Hypothalamus (tissue), 51 donors: ENCODE measurements at places on chromosomes 5 and 9.

DNA sequence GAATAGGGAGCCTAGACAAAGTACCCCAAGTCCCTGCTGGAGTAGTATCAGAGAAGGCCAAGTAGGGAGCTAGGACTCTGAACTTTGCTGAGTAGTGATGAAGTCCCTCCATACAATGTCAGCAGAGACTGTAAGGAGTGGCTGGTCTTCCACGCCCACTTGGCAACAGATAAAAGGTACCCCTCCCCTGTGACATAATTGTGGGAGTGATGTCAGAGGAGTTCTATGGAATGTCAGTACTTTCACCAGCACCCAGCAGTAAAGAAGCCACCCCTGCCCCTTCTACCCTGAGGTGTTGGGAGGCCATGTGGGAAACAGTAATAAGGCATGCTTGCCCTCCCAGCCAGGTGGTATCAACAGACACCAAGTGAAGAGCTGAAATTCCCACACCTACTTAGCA, 143.9 kb downstream of the SLIT3 start:
- DNase-seq, result no peak

DNA sequence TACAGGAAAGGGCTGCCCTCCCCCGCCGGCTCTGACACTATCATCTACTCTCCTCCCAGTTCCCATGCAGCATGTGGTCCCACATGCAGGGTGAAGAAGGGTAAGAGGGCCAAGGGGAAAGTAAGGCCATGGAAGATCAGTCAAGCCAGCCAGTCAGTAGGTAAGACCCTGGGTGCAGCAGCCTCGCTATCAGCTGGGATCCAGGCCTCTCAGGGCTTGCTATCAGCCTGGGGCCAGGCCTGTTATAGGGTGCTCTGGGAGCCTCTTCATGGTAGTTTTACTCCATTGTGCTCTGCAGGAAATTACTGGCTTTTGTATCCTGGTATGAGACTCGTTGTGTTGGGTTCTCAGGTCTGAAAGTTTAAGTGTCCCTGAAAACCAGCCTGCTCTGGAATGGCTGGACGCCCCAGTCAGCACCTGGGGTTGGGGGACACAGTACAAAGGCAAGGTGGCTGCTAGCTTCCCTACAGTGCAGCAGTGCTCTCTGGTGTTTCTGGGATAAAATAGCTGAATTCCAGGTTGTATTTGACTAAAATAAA, 21.4 kb downstream of the SLC22A4 start:
- no peak for DNase-seq

GRCh38 chr9:3058409-3058808, 214.5 kb upstream of the PUM3 start:
- DNase-seq, result no peak

DNA sequence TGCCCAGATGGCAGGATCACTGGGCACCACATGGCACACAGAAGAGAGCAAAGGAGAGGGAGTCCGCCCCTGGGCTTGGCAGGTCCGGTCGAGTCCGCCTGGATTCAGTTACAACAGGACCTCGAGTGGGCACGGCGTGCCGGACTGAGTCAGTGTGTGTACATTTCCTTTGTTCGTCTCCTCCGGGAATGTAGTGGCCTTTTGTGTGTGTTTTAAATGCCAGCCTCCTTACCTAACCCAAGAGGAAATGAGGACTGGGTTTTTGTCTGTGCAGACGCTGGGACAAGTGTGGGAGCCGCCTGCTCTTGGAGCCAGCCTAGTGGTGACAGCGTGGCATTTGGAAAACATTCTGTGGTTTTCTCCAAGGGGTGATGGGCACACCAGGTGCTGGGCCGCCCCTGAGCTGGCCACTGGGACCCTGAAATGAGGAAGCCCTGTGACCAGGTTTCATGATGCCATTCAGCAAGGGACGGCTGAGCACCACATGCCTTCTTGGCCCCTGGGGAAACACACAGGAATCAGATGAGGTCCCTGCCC, 9.6 kb downstream of the NEK6 start:
- DNase-seq, result peak; percentile 23

- DNase-seq, result peak; percentile 25
Measured at GRCh38 chr9:37998881-37999587, 70.0 kb downstream of the SHB start.

DNA sequence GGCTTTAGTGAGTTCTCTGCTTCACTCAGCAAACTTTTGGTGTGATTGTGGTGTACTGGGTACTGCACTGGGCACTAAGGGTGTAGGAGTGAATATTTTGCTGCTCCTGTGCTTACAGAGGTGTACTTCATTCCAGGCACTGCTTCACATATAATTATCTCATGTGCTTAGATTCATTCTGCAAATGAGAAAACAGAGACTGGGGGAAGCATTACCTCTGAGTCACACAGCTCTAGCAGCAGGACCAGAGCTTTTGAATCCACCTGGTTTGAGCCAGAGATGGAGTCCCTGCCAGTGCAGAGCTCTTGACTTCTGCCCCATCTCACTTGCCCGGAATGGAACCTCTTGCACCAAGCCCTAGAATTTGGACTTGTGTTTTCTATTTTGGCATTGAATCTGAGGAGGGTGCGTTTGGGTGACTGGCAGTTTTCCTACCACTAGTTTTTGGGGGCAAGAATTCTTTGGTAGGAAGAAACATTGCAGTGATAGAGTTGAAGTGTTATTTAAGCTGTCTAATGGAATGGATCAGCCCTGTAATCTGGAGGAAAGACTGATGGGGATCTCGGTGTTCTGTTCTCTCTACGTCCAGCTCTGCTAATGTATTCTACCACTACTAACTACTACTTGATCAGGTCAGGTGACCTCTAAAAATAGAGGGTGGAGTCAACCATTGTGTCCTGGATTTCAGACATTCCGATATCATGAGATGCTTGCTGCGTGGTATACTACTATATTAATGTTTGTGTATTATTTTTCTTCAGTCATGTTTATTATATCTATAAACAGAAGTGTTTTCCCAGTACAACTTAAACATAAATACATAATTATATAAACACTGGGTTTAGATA, 2.5 kb downstream of the ARHGAP26 start:
- no peak for DNase-seq
